Gastrocnemius medialis (tissue), 4 donors: ENCODE measurements at places on chromosomes 16 and 17. TPM values are rescaled to one million over a fixed set of nuclear protein-coding genes. Genes with fewer than 3 reads are reported as not detected.

The VASN gene
- total RNA-seq, result 4.0 TPM

The MNT gene
- 3.7 TPM for total RNA-seq

The TMEM235 gene
- total RNA-seq, result not detected

The GLTPD2 gene
- not detected for total RNA-seq

- H3K27ac ChIP-seq, result no peak overlapping the region
- no peaks in the 10 kb centered on the region for H3K27me3 ChIP-seq
- H3K36me3 ChIP-seq, result no peaks in the 10 kb centered on the region
- peaks cover 1% of the 10 kb centered on the region for H3K4me1 ChIP-seq
- no peak for DNase-seq
- no peak overlapping the region for H3K4me3 ChIP-seq
These were observed 41.5 kb downstream of the NF1 start for GRCh38 chr17:31136319-31136718.

- no peak overlapping the region for H3K27ac ChIP-seq
- DNase-seq, result no peak
- H3K4me3 ChIP-seq, result no peak overlapping the region
- H3K4me1 ChIP-seq, result no peaks in the 10 kb centered on the region
- H3K27me3 ChIP-seq, result no peaks in the 10 kb centered on the region
These were observed 383.6 kb downstream of the UTP18 start for GRCh38 chr17:51643702-51644490.

GRCh38 chr16:80367037-80367658 is 173.6 kb upstream of the DYNLRB2 start:
- H3K27ac ChIP-seq, result no peak overlapping the region
- no peak for DNase-seq
- no peak overlapping the region for H3K4me3 ChIP-seq

DNA sequence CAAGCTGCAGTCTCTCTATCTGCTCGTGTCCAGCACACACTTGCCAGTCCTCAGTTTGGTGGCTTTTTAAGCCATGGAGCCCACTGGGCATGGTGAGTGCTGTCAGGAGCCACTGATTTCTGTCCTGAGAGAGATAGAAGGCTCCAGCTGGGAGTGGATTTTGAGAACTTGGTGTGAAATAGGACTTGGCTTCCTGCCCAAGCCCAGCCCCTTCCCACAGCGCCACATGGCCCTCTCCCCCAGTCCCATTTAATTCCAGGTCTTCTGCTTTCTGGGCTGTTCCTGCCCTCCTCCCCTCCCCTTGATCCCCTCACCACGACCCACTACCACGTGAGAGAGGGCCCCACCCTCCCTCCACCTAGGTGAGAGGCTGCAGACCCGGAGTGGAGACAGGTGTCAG is 14.4 kb upstream of the ABCC3 start:
- H3K27me3 ChIP-seq, result no peaks in the 10 kb centered on the region
- DNase-seq, result no peak
- H3K27ac ChIP-seq, result no peak overlapping the region

GRCh38 chr17:66302761-66303626 is 581 bp downstream of the PRKCA start:
- H3K27ac ChIP-seq, result peak overlapping the region; percentile 92
- peak; percentile 34 for DNase-seq
- no peaks in the 10 kb centered on the region for H3K36me3 ChIP-seq
- peak overlapping the region; percentile 85 for H3K4me3 ChIP-seq

GRCh38 chr16:24652209-24652712 is 77.2 kb upstream of the TNRC6A start:
- H3K4me1 ChIP-seq, result no peaks in the 10 kb centered on the region
- DNase-seq, result no peak
- H3K36me3 ChIP-seq, result no peaks in the 10 kb centered on the region
